Midbrain (tissue), 1 donor: ENCODE measurements at places on chromosomes 1 and 21.

- DNase-seq = no peak
These were observed 191.4 kb downstream of the KCNH1 start for GRCh38 chr1:210942513-210942912.

GRCh38 chr1:233252441-233252840 lies 43.1 kb downstream of the PCNX2 start:
- no peak for DNase-seq

GRCh38 chr1:33455539-33456501 lies 16.6 kb upstream of the ZSCAN20 start:
- DNase-seq = peak; percentile 73

DNA sequence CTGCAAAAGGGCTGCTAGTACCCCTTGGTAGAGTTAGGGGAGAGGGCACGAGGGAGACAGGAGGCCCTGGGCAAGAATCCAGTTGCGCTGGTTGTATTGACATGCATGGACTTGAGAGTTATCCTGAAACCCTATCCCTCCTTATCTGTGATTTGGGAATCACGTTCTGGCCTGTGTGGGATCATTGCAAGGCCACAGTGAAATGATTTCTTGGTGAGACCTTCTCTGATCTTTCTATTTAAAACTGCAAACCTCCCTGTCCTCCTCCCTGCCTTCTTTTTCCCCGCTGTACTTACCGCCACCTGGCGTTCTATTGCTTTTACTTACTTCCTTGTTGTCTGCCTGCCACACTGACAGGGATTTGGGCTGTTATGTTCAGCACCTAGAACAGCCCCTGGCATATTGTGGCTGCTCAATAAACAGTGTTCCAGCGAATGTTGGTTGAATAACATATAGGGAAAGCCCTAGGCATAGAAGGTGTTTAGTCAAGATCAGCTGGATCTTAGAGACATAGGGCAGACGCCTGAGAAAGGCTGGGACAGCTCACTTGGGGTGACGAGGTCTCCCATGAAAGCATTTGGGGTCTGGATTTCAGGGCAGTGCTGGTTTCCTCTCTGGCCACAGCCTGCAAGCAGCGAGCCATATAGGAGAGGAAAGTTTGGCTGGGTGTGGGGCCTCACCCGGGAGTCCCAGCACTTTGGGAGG lies 25.6 kb downstream of the ALPL start:
- DNase-seq = no peak

GRCh38 chr1:214184992-214185391 lies 96.0 kb upstream of the SMYD2 start:
- DNase-seq = no peak

- no peak for DNase-seq
These were observed 188.3 kb upstream of the MAP1LC3C start for GRCh38 chr1:242187171-242187570.

DNA sequence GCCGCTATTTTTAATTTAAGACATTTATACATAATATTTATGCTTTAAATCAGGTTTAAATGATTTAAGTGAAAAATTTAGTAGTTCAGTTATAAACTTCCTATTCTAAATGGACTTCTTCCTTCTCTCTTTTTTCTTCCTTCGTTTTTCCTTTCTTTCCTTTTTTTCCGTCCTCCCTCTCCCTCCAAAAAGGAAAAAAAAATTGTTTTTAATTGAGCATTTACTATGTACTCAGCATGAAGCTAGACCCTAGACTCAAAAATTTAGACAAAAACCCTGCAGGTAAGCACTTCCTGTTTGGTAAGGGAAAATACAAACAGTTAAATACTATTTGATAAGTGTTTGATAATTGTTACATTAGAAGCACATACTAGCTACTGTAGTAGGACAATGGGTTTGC lies 2.6 kb upstream of the TM2D1 start:
- DNase-seq = no peak

- no peak for DNase-seq
These were observed 90.7 kb upstream of the CSF3R start for GRCh38 chr1:36573445-36573844.

- no peak for DNase-seq
These were observed 11.8 kb downstream of the LY9 start for GRCh38 chr1:160807738-160808137.

- DNase-seq = no peak
These were observed 259.5 kb downstream of the GRIK1 start for GRCh38 chr21:29680273-29680672.

- DNase-seq = no peak
These were observed 224.9 kb upstream of the COA6 start for GRCh38 chr1:234148350-234148749.

DNA sequence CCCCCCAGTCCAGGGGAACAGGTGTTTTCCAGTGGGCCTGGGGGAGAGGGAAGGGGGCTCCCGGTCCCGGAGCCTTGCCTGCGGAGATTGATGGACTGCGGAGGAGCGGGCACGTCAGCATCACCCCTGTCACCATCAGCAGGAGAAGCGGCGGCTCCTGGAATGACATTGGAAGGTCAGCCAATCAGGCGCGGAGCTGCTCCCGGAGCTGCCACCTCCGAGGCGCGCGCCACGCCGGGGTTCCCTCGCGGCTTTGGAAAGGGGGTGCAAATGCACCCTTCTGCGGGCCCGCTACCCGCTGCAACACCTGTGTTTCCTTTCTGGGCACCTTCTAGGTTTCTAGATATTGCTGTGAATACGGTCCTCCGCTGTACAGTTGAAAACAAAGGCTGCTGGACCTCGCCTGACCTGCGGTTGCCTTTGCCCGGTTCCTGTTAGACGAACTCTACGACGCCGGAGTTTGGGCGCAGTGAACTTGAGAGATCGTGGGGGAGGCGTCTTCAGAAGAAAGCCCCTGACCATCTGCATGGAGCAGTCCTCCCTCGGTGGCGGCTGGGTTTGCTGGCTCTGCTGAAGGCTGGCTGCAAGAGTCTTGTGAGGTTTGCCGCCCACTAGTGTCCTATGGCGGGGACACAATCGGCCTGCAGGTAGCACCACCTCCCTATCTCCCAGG lies 5.3 kb downstream of the DSCAM start:
- DNase-seq = peak; percentile 52
